Suppressor macrophage (primary cell): ENCODE measurements at places on chromosomes 7 and 10.

DNA sequence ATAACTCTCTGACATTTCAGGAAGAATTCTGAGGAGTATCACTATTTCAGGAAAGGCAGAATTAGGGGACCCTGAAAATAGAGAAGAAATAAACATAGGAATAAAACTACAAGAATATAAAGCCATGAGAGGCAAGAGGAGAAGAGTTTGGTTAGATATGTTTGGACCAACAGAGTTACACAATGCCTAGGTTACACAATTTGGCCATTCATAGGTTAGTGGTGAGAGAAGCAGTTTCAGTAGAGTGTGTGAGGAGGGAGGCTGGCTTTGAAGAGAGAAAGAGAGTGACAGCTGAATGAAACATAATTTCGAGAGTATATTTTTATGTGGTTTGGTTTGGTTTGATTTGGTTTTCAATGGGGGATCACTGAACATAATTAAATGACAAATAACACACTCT is 783.2 kb upstream of the LRRN3 start:
- no peak for DNase-seq

GRCh38 chr7:159040912-159041711 is 103.6 kb downstream of the VIPR2 start:
- no peak for DNase-seq

DNA sequence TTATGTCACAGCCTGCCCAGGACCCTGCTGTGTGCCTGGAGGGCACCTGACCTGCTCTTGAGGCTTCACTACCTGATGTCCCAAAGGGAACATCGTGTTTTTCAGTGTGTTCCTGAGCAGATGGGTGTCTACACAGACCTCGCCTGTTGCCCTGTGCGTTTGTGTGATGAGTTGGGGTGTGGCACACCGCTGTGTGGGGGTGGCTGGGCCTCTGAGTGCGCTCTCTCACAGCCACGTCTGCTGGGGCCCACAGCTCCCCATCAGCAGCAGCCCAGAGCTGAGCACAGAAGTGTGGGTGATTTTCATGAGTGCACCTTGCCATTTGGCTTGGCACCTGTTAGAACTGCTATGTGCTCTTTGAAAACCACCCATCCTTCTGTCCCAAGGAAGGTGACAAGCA is 121.5 kb downstream of the NKX6-2 start:
- no peak for DNase-seq

- DNase-seq, result no peak
These were observed 86.1 kb upstream of the MTPN start for GRCh38 chr7:136063326-136063666.

DNA sequence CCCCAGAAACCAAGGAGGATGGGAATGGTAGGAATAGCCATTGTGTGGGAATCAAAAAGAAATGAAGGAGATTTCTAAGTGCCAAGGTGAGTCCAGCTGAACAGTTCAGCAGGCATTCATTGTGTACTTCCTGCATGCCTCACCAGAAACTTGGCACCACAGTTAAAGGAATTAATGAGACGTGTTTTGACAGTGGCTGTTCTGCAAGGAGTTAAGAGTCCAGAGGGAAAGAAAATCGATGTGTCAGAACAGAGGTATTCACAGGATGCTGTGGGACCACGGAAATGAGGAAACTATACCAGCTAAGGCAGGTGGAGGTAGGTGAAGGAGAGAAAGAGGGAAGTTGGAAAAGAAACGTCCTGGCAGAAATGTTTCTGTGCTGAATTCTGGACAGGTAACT is 78.1 kb downstream of the PRKCQ start:
- no peak for DNase-seq

GRCh38 chr7:43879477-43879876 is 10.2 kb upstream of the MRPS24 start:
- no peak for DNase-seq

GRCh38 chr10:63720072-63720537 is 198.9 kb downstream of the REEP3 start:
- DNase-seq, result peak; percentile 53

DNA sequence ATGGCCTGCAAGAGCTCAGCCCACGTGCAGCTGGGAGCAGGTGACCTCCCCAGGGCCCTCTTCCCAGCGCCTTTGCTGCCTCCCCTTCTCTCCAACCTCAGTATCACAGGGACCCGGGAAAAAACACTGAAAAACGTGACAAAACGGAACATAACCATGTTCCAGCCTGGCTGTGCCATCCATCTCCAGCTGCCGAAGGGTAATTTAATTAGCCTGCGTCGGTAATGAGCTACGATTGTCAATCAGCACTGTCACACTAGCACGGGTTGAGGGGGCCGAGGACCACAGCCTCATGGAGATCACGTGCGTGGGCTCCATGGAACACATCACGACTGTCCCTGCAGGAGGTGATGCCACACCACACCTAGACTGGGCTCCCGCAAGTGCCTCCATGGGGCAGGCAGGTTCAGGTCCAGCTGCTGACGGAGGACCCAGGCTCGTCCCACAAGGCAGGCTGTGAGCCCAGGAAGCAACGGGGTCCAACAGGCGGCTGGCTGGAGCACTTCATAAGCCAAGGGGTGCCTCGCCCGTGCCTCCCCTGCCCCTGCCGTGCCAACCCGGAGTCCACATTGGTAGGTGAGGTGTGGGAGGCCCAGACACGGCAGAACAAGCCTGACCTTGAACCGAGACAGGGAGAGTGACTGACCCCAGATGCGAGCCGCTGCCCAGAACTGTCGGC is 199.5 kb downstream of the ELFN1 start:
- no peak for DNase-seq

- DNase-seq, result peak; percentile 81
These were observed 44.1 kb upstream of the CNPY1 start for GRCh38 chr7:155590215-155591018.

- no peak for DNase-seq
These were observed 10.1 kb upstream of the MNX1 start for GRCh38 chr7:157020514-157021070.

- DNase-seq, result no peak
These were observed 88.0 kb downstream of the CFTR start for GRCh38 chr7:117567781-117568180.

- no peak for DNase-seq
These were observed 195.6 kb upstream of the CSTF2T start for GRCh38 chr10:51894771-51895578.

DNA sequence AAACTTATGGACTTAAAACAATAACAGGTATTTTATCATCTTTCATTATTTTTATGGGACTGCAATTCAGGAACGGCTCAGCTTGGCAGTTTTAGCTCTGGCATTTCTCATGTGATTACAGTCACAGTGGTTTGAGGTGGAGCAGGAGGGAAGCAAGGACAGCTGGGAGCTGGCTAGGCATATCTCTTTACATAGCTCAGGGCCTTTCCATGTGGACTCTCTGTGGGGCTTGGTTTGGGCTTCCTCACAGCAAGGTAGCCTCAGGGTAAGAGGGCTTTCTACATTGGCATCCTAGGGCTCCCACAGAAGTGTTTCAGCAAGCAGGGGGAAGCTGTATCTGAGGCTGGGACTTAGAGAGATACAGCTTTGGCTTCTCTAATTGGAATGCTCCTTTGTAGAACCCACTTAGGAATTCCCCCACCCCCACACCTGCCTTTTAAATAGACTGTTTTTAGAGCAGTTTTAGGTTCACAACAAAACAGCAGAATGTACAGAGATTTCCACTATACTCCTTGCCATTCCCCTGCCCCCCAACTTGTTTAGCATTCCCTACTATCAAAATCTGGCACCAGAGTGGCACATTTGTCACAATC is 26.6 kb upstream of the SDHAF3 start:
- DNase-seq, result no peak

DNA sequence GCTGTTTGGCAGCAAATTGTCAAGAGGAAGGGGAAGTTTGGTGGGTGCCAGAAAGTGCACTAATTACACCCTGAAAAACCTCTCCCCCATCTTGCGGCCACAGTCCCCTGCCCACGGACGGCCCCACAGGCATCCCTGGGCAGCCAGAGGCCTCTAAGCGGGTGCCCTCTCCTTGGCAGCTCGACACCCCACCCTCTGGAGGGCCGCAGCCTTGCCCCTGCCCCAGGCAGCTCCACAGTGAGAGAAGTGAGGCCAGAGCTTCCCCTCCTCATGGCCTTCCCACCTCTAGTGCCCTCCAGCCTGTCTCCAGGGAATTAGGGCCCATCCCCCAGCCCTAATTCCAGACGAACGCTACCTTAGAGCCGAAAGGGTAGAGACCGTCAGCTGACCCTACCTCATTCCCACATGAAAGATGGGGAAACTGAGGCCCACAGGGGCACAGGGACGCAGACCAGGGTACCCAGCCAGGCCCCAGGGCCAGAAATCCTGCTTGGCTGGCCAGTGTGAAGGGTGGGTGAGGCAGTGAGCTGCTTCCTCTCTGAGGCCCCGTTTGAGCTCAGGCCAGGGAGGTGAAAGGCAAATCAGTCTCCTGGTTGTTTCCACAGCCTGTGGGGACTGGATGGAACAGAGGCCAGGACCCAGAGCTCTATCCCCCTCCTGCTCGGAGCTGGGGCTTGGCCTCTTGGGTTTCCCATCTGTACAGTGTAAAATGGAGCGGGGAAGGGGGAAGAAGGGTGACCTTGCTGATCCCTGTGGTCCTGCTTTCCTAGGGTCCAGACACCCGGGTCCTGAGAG is 10.0 kb downstream of the ZCCHC24 start:
- DNase-seq, result peak; percentile 19

DNA sequence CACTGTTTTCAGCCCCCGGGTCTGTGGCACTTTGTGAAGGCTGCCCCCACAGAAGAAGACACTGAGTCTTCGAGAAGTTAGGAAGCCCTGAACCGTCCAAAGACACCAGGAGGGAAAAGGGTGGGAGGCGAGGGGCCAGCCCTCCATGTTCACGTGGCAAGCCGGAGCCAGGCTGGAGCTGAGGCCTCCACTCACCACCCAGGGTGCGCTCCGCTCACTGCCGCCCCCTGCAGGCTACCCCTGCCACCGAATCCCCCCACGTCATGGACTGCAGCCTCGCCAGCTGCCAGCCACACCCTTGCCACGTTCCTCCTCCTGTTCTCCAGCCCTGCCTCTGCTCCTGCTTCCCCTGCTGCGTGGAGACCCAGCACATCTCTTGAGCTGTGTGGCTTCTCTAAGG is 59.0 kb upstream of the EN2 start:
- DNase-seq, result no peak

- DNase-seq, result no peak
These were observed 48.0 kb downstream of the PUS7 start for GRCh38 chr7:105474045-105474444.

DNA sequence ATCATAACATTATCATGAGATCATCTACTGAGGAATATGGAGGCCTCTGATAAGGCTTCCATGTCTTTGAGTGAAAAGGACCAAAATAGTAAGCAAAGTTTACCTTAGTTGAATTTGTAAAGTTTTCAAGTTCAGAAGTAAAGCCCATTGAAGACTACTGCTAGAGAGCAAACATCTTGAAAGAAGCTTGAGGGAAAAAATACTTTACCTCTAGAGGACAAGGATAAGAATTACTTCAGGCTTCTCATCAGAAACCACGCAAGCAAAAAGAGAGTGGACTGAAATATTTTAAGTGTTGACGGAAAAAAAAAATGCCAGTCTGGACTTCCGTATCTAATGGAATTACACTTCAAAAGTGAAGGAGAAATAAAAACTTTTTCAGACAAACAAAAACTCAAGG is 114.3 kb downstream of the MPP7 start:
- no peak for DNase-seq

DNA sequence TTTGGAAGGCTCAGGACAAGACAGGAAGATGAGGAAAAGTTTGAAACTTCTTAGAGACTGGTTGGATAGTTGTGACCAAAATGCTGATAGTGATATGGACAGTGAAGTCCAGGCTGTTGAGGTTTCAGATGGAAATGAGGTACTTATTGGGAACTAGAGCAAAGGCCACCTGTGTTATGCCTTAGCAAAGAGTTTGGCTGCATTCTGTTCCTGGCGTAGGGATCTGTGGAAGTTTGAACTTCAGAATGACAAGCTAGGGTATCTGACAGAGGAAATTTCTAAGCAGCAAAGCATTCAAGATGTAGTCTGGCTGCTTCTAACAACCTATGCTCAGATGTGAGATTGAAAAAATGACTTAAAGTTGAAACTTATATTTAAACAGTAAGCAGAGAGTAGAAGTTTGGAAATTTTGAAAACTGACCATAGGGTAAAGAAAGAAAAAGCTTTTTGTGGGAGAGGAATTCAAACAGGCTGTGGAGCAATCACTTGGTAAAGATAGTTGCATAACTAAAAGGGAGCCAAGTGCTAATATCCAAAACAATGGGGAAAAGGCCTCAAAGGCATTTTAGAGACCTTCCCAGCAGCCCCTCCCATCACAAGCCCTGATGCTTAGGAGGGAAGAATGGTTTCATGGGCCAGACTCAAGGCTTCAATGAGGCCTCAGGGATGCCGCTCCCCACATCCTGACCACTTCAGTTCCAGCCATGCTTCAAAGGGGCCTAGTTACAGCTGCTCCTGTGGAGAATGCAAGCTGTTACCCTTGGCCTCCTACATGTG is 415.1 kb downstream of the INHBA start:
- DNase-seq, result no peak

- DNase-seq, result no peak
These were observed 334.8 kb downstream of the TNS3 start for GRCh38 chr7:47247132-47247531.

- DNase-seq, result no peak
These were observed 18.0 kb upstream of the XPNPEP1 start for GRCh38 chr10:109941236-109941862.

GRCh38 chr7:150405584-150406311 is 26.6 kb downstream of the ZNF775 start:
- peak; percentile 32 for DNase-seq

DNA sequence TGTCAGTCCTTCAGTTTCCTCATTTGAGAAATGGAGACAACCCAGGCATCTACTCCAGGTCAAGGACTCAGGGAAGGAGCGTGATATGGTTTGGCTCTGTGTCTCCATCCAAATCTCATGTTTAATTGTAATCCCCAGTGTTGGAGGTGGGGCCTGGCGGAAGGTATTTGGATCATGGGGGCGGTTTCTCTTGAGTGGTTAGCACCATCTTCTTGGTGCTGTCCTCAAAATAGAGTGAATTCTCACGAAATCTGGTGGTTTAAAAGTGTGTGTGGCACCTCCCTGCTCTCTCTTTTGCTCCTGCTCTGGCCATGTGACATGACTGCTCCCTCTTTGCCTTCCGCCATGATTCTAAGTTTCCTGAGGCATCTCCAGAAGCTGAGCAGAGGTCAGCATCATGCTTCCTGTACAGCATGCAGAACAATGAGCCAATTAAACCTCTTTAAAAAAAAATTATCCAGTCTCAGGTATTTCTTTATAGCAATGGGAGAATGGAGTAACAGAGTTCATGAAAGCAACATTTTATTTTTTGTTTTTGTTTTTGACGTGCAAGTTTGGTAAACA is 30.0 kb downstream of the ARHGAP22 start:
- no peak for DNase-seq

DNA sequence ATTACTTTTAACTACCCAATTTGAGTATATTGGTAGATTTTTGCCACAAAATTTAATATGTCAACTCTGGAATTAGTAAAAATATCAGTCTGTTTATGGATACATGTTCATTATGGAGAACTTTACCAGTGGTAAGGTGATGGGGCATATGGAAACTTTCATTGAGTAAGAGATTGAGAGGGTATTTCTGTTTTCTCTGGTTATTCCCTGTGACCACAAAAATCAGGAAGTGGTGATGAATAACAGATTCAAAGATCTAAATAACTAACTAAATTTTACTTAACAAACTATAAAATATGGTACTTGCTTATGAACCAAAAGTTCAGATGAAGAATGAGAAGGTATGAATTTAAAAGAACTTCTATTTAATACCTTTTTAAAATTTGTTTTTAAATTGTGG is 22.1 kb upstream of the STEAP4 start:
- peak; percentile 60 for DNase-seq

- DNase-seq, result no peak
These were observed 146.6 kb downstream of the CTNNA3 start for GRCh38 chr10:67549390-67549789.

- DNase-seq, result no peak
These were observed 735.3 kb downstream of the MAGI2 start for GRCh38 chr7:78718212-78718611.

- DNase-seq, result no peak
These were observed 370.6 kb upstream of the IGFBP3 start for GRCh38 chr7:46291601-46292150.
